Foreskin keratinocyte (primary cell): ENCODE measurements at places on chromosomes 12 and 14. TPM values are rescaled to one million over a fixed set of nuclear protein-coding genes. Genes with fewer than 3 reads are reported as not detected.

GRCh38 chr14:89198544-89199329 lies 218.3 kb downstream of the FOXN3 start:
- DNase-seq: no peak

DNA sequence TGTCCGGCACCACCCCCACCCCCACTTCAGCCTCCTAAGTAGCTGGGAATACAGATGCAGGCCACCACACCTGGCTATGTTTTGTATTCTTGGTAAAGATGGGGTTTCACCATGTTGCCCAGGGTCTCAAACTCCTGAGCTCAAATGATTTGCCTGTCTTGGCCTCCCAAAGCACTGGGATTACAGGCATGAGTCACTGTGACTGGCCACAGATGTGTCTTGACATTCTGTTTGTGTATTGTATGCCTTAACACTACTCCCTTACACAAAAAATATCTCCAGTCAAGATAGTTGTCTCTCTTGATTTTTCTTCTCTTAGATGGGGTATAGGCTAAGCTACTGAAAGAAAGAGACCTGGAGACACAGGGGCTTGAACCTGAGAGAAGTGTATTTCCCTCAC lies 17.6 kb downstream of the CLEC14A start:
- DNase-seq: no peak

DNA sequence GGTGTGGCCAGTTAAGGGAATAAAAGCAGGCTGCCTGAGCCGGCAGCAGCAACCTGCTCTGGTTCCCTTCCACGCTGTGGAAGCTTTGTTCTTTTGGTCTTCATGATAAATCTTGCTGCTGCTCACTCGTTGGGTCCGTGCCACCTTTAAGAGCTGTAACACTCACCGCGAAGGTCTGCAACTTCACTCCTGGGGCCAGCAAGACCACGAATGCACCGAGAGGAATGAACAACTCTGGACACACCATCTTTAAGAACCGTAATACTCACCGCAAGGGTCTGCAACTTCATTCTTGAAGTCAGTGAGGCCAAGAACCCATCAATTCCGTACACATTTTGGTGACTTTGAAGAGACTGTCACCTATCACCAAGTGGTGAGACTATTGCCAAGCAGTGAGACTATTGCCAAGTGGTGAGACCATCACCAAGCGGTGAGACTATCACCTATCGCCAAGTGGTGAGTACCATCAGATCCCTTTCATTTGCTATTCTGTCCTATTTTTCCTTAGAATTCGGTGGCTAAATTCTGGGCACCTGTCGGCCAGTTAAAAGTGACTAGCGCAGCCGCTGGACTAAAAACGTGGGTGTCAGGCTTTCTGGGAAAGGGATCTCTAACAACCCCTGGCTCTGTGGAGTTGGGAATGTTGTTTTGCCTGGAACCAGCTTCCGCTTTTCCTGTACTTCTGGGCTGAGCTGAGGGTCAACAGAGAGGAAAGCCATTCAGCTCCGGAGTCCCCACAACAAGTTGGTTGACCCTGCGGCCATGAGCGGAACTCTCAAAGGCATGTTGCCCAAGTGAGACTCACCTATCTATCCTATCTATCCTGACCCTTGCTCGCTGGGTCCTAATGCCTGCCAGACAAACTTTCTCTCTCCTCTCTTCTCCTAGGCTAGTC lies at the start of gene DHRS2:
Gene DHRS2 (plus strand): TSS at position 48 of the 895 bp plus-strand sequence. CDS start 2,501 bp downstream, outside the sequence.
- no peak for DNase-seq

- DNase-seq: no peak
Measured at GRCh38 chr12:20411345-20411744, 43.0 kb downstream of the PDE3A start.

DNA sequence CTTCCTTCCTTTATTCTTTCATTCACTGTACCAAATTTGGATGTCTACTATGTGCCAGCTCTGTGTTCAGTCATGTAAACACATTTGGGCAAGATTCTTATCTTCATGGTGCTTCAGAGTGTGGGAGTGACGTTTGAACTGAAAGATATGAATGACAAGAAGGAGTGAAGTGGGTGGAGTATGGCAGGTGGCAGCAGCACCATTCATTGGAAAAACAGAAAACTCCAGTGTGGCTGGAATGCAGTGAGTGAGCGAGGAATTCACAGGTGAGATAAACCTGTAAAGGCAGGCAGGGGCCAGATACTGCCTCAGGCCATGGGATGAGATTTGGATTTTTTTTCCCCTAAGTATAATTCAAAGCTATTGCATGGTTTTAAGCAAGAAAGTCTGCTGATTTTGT lies 140.7 kb upstream of the CCDC198 start:
- peak; percentile 38 for DNase-seq

GRCh38 chr14:32134448-32135097 lies 57.5 kb downstream of the ARHGAP5 start:
- DNase-seq: peak; percentile 85

- no peak for DNase-seq
Measured at GRCh38 chr12:49954863-49955830, 4.6 kb downstream of the AQP2 start.

DNA sequence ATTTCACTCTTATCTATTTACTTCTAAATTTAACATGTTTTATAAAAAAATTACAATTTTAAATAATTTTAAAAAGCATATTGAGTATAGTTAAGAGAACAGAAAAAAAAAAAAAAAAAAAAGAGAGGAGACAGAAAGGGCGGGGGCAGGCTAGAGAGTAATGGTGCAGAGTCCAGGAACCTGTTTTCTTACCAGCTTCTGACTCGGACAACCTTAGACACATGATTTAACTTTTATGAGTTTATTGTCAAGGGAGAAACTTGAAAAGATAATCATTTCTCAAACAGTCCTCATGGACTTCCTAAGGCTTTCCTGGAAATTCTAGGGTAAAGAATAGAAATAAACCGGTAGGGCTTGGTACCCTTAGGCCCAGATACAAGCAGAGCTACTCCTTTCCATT lies 84.3 kb downstream of the RPS6KA5 start:
- DNase-seq: no peak

DNA sequence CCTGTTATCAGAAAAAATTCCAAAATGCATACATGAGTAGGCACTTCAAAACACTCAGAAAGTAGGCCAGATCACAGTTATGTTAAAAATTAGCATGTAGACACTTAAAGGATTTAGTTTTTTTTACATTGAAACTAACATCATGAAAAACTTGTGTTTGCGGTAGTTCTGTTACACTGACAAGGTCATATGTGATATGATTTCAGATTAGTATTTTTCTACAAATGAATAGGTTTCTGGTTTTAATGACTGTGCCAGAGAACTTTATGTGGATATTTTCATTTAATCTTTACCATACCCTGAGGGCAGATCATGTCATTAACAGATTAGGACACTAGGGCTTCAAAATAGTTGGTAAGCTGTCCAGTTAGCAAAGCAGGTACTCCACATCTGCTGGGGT lies 20.7 kb downstream of the YARS2 start:
- no peak for DNase-seq

DNA sequence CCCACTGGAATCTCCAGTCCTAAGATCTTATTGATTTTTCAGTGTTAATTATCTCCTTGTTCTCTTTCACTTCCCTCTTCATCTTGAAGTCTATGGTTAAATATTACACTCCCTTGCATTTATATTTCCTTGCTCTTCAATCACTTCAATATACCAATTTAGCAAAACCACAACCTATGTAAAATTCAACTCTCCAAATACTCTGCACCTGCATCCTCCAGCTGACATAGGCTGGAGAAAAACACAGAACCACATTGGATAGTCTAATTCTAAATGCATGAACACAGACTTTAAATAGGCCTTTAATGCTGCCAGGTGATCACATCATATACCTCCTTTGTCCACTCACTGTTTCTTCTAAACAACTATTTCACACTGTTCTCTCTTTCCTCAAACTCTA lies 253.8 kb upstream of the GARIN6 start:
- no peak for DNase-seq

PMCH gene
- polyA plus RNA-seq: not detected in 2 replicates

AMN gene
- polyA plus RNA-seq: 0.56 and 0.77 TPM in 2 replicates

DHH gene
- not detected in 2 replicates for polyA plus RNA-seq

RNASE3 gene
- polyA plus RNA-seq: not detected in 2 replicates

CCDC196 gene
- polyA plus RNA-seq: not detected in 2 replicates

C12orf54 gene
- polyA plus RNA-seq: 5.3 and 8.6 TPM in 2 replicates

CD69 gene
- polyA plus RNA-seq: not detected in 2 replicates
